ENCODE measurements at places on chromosomes 7 and 10.

GRCh38 chr7:55534262-55534915, 37.9 kb downstream of the VOPP1 start:
- peak; percentile 70 for DNase-seq

- DNase-seq: no peak
Observed at GRCh38 chr10:56653289-56653688, 292.2 kb upstream of the ZWINT start.

- no peak for DNase-seq
Observed at GRCh38 chr10:52903397-52903938, 130.9 kb upstream of the MBL2 start.

GRCh38 chr10:74685564-74685963, 140.8 kb upstream of the KAT6B start:
- DNase-seq: no peak

DNA sequence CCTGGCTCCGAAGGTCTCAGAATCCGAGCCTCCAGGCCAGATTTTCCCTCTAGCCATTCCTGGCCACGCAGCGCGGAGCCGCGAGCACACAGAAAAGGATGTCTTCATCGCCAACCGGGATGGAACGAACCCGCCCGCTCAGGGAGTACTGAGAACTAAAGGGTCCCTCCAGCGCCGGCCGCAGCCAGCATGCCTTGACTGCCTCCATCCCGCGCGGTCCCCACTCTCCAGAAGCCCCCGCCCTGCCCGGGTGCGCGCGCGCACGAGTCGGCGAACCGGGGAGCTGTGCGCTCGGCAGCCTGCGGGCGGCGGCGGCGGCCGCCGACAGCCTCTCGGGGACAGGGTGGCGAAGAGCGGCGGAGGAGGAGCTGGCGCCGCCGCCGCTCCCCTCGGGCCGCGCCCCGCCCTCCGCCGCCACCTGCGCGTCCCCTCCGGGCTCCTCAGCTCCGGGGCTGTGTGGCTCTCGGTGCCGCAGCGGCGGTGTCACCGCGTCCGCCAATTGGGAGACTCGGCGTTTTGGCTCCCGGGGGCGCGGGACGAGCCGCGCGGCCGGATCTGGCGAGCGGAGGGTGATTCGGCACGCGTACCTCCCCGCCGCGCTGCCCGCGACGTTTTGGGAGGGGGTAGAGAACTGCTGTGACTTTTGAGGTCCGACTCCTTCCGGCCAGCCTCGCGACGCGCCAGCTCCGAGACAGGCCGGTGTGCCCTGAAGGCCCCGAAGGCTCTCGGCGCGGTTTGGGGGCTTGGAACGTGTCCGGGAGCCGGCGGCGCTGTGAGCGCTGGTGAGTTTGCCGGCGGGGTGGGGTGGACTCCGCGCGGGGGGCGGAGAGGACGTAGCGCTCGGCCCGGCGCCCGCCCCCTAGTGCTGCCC, 453 bp upstream of the GALNT17 start:
- DNase-seq: peak; percentile 36

DNA sequence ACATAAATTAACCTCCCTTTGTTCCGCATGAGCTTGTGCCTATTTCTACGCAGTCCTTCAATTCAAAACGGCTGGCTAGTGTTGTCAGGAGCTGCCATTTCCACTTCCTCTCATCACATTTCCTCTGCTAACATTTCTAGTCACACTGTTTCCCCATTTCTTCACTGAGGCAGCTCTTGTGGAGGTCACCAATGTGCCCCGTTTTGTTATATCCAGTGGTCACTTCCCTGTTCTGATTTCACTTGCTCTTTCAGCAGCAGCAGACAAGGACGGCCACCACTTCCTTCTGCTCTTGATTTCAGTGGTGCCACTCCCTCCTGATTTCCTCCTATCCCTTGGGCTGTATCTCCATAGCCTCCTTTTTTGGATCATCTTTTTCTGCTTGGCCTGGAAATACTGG, 64.8 kb upstream of the SEC61G start:
- no peak for DNase-seq

DNA sequence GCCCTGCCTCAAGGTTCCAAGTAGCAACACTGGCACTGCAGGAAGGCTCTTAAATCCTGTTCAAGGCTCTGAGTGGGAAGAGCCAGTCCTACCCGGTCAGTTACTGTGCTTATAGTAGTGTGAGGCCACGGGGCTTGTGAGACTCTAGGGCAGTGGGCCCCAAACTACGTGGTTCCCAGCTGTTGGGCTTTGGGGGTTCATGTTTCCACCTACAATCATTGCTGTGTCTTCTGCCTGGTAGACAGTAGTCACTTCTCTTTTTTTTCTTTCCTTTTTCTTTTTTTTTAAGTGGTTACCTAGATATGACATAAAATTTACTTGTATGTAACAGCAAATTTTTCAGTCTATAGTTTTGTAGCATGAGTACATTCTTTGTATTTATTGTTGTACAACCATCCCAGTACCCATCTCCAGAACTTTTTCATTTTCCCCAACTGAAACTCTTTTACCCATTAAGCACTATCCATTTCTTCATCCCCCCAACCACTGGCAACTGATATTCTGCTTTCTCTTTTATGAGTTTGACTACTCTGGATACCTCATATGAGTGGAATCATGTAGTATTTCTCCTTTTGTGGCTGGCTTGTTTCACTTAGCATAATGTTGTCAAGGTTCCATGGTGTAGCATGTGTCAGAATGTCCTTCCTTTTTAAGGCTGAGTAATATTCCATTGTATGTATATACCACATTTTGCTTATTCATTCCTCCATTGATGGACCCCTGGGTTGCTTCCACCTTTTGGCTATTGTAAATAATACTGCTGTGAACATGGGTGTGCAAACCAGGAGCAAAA, 7.7 kb downstream of the UBTD1 start:
- no peak for DNase-seq

DNA sequence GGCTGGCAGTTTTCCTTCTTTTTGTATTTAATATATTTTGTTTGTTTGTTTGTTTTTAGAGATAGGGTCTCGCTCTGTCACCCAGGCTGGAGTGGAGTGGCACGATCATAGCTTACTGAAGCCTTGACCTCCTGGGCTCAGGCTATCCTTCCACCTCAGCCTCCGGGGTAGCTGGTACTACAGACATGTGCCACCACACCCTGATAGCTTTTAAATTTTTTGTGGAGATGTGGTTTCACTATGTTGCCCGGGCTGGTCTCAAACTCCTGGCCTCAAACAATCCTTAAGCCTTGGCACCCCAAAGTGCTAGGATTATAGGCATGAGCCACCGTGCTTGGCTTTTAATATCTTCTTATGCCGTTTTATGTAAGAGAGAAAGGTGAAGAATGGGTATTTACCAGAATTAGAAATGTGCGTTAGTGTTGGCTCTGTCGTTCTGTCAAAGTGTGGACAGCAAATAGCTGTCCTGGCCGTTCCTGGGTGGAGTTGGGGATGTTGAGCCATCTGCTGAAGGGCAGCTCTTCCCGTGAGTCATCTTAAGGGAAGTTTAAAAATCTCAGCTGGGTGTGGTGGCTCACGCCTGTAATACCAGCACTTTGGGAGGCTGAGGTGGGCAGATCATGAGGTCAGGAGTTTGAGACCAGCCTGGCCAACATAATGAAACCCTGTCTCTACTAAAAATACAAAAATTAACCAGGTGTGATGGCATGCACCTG, 14.8 kb downstream of the OGDH start:
- DNase-seq: peak; percentile 18

DNA sequence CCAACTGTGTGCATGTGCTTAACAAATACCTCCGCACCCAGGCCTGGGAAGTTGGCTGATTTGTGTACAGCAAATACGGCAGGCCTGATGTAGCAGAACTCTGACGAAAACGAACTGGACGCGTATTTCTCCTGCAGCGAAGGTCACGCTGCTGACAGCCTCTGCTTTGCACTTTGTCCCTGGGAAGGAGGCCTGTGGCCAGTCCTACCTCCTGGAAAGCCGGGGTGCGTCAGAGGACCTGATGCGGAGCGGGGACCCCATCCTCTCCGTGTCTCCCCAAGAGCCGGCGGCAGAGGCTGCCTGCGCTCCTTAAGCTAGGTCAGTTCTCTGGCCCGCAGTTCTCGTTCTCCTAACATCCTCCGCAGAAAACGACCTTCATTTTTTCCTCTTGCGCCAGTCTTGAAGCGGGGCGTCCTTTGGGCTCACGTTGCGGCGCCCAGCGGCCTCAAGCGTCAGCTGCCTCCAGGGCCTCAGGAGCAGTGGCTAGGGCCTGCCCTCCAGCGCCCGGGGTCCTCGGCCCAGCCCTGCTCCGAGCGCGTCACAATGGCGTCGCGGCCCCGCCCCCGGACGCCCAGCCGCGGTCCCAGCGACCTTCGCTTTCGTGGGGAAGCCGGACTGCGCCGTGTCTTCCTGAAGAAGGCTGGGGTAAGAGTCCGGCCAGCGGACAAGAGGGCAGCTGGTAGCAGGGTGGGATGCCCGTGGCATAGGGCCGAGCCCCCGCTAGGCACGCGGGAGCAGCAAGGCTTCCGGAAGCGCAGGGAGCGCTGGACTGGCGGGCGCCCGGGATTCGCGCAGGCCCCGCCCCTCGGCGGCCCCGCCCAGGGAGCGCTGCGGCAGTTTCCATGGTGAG, at the start of gene ZNF487:
TSS of gene ZNF487 (plus strand) at position 821 of the 850 bp plus-strand sequence. CDS start 38,703 bp downstream, outside the sequence.
- peak; percentile 73 for DNase-seq

- DNase-seq: no peak
Observed at GRCh38 chr10:71571460-71572175, 148.0 kb downstream of the C10orf105 start.

DNA sequence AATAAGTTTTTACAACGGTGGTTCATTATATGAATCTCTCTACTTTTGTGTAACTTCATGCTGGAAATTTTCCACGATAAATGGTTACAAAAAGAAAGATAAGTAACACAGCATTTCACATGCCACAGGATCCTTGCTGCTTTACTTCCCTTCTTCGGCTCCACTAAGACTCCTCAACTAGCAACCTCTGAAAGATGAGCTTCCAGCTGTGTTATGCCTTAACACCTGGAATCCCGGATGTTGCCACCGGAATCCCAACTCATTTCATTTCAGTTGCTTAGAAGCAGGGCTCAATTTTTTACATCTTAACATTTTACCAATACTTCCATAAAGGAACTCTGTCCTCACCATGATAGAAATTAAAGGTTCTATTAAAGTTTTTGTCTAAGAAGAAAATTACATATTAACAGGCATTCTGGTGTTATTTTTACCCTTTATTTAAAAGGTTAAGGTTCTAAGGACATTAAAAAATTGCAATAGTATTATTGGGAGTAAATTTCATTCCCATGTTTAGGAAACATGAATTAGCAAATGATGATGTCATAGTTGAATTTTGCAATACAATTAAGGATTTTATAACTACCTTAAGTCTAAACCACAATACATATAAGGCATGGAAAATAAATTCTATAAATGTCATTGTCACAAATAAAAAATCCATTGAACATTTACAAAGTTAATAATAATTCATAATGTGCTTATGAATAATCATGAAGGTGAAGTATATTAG, 57.1 kb upstream of the IL6 start:
- DNase-seq: no peak

DNA sequence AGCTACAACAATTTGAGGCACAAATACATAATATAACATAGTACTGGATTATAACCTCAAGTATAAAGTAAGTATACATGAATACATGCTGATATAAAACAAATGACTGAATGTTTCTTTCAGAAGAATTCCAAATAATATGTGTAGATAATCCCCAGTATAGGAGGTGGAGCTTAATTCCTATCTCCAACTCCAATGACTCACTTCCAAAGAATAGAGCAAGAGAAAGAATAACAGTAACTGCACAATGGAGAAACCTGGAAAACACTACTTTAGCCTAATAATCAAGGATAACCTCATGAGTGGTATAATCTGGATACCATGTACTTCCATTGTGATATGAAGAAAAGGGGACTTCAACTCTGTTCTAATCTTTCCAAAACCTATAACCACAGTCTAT, 13.7 kb upstream of the SEMA3C start:
- DNase-seq: no peak

DNA sequence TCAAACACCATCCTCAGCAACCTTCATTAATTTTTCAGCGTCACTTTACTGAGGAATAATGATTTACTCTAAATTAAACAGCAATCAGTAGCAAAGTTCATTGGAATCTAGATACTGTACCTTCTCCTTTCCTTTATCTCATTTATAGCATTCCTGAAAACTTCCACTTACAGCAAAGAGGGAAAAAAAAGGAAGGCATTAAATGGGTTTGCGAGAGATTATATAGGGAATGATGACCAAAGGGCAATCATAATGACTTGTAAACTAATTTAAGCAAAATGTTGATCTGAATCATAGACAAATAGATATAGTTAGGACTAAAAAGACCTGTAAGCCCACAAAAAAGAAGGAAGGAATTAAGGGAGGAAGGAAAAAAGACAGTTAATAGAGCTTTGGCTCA, 42.0 kb downstream of the IPMK start:
- DNase-seq: no peak

DNA sequence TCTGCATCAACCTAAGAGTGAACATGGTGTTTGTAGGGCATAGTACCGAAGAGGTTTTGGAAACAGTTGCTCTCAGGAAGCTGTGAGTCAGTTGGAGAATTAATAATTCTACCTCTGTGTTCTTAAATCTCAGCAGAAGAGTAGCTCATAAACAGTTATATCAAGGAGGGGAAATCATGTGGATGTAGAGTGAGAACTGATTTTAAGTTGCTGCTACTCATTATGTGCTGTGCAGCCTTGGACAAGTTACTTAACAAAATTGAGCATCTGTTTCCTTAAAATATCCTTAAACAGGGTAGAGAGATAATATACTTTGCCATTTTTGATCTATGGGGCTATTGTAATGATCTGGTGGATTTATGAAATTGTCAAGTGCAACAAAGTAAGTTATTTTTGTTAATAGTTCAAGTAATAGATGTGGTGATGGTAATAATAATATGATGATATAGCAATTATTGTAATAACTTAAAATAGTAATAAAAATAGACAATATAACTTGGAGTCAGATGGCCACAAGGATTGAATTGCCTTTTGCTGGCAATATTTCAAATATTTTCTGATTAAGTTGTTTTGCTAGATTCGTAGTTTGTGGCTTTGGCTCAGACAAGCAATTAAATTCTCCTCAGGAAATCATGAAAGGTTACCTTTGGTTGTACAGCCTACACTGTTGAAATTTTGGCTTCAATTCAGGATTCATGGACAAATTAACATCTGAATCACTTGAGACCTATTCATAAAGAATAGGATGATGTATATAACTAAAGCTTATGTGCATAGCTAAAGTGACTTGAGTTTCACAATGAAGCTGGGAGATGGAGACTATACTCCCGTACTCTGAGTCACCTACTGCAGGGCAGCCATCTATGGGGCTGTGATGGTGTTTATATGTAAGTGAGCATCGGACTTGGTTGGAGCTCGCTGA, 228.5 kb downstream of the CDK14 start:
- peak; percentile 95 for DNase-seq

DNA sequence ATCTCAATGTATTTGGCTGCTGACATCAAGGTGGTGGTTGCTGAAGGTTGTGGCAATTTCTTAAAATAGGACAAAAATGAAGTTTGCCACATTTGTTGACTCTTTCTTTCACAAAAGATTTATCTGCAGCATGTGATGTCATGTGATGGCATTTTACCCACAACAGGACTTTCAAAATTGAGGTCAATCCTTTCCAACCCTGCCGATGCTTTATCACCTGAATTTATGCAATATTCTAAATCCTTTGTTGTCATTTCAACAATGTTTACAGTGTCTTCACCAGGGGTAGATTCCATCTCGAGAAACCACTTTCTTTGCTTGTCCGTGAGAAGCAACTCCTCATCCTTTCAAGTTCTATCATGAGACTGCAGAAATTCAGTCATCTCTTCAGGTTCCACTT, 40.6 kb upstream of the SLC16A12 start:
- no peak for DNase-seq

Data from astrocyte (in vitro differentiated cells and primary cell).